ENCODE measurements at places on chromosomes 5 and 9.

DNA sequence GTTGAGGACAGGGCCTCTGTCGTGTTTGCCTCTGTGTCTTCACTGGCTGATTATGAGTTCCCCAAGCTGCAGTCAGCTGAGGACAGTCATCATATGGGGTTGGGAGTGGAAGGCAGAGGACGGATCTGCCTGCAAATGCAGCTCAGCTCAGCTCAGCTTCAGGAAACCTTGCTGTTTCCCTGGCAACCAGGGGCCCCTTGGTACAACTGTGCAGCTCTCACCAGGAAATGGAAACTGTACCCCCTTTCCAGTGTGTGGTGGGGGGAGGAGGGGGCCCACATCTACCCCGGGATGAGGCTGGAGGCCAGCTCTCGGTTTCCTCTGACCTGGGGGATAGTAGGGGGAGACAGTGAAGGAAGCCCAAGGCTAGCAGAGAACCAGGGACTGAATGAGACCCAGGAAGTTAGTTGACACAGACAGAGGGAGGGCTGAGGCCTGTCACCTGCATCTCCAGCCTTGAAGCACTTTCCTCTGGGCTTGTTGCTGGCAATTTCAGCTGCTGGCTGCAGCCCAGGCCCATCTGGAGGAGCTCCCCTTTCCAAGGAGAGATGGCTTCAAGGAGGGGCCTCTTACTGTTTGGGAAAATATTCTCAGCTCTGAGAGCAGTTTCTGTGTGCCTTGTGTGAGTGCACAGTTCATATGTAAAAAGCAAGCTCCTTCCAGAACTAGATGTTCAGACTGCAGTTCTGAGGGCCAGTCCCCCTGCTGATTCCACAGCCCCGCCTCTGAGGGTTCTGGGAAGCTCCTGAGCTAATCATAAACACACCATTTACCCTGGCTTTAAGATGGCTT is 6.9 kb downstream of the ANXA6 start:
- H3K36me3 ChIP-seq, result peaks cover 2% of the 10 kb centered on the region
- H3K27me3 ChIP-seq, result no peaks in the 10 kb centered on the region
- H3K27ac ChIP-seq, result no peak overlapping the region
- no peak for DNase-seq
- peaks cover 4% of the 10 kb centered on the region for H3K4me1 ChIP-seq
- no peak overlapping the region for H3K4me3 ChIP-seq

- no peaks in the 10 kb centered on the region for H3K36me3 ChIP-seq
- no peak overlapping the region for H3K27ac ChIP-seq
- H3K27me3 ChIP-seq, result no peaks in the 10 kb centered on the region
- H3K4me3 ChIP-seq, result no peak overlapping the region
- H3K4me1 ChIP-seq, result no peaks in the 10 kb centered on the region
Measured at GRCh38 chr9:16352791-16353401, 517.6 kb downstream of the BNC2 start.

DNA sequence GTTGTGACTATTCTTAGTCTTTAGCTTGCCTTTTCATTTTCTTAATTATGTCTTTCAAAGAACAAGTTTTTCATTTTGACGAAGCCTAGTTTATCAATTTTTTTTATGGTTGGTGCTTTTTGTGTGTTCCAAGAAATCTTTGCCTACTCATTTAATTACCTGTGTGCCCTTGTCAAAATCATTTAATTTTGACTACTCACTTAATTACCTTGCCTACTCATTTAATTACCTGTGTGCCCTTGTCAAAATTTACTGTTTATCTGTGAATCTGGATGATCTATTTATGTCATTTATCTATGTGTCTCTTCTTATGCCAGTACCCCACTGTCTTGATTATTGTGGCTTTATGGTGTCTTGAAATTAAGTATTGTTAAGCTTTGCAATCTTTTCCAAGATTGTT is 63.9 kb downstream of the MTAP start:
- DNase-seq, result no peak
- no peaks in the 10 kb centered on the region for H3K27me3 ChIP-seq
- H3K4me3 ChIP-seq, result no peak overlapping the region
- H3K4me1 ChIP-seq, result no peaks in the 10 kb centered on the region
- H3K27ac ChIP-seq, result no peak overlapping the region
- H3K36me3 ChIP-seq, result peaks cover 3% of the 10 kb centered on the region

DNA sequence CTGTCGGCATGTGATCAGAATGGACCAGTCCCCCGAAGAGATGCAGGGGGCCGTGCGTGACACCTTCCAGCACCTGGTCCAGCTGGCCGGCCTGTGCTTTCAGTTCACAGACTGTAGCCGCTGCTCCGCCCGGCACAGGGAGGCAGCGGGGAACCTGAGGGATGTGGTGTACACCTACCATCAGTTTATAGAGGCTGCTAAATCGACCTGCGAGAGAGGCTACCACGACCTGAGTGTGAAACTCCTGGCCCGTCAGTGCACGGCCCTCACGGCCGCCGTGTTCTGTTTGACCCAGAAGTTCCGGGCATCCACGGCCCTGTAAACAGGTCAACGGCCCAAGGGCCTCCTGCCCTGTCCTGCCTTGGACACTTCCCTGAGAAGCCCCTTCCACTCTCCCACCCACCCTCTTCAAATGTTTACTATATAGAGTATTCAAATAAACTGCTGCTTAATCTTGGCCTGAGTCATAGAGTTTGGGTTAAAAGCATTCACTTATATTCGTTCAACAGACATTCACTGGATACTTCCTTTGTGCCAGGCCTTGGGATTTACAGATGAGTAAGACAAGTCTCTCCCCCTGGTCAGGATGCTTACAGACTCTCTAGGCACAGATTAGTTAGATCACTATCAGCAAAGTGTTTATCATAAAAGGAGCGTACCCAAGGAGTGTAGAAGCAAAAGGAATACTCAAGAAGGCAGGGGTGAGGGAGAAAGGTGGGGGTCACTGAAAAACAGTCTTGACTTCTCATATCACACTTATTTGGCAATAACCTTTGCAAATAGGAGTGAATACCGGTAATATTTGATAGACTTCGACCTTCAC is 6.9 kb upstream of the TRMT10B start:
- DNase-seq, result no peak
- no peaks in the 10 kb centered on the region for H3K27me3 ChIP-seq
- H3K4me1 ChIP-seq, result no peaks in the 10 kb centered on the region
- H3K4me3 ChIP-seq, result no peak overlapping the region
- no peak overlapping the region for H3K27ac ChIP-seq

DNA sequence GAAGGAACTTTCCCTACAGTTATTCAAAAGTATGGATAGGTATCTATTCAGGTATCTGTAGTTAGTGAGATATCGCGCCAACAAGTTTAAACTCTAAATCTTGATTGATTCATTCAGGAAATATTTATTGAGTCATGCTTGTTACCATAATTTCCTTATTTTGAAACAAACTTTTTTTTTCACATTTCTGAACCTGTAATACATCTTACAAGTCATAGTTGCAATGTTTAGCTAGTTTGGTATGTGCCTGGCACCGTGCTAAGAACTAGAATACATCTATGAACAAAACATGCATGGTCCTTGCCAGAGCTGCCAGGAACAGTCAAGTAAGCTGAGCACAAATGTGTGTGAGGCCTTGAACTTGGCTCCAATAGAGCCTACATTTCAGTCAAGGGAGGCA is 226.4 kb downstream of the PCSK5 start:
- H3K27ac ChIP-seq, result no peak overlapping the region
- no peaks in the 10 kb centered on the region for H3K4me1 ChIP-seq
- no peak for DNase-seq
- no peaks in the 10 kb centered on the region for H3K36me3 ChIP-seq
- H3K27me3 ChIP-seq, result no peaks in the 10 kb centered on the region

DNA sequence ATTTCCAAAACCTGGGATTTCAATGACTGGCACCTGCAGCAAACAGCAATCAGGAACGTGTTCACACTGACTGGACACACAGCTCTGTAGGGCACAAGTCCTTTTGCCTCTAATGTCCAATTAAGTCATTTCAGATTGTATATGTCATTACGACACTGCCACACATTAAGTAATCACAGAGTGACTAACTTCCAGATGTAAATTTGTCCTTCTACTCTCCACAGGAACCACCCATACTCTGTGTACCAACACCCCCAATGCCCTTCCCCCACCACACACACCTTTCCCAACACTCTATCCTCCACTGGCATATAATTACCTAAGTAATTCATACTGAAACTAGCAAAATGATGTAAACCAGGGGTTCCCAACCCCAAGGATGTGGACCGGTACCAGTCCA is 30.5 kb downstream of the LARS1 start:
- H3K4me1 ChIP-seq, result no peaks in the 10 kb centered on the region
- H3K4me3 ChIP-seq, result no peak overlapping the region
- H3K36me3 ChIP-seq, result peaks cover 12% of the 10 kb centered on the region
- no peaks in the 10 kb centered on the region for H3K27me3 ChIP-seq
- no peak for DNase-seq

DNA sequence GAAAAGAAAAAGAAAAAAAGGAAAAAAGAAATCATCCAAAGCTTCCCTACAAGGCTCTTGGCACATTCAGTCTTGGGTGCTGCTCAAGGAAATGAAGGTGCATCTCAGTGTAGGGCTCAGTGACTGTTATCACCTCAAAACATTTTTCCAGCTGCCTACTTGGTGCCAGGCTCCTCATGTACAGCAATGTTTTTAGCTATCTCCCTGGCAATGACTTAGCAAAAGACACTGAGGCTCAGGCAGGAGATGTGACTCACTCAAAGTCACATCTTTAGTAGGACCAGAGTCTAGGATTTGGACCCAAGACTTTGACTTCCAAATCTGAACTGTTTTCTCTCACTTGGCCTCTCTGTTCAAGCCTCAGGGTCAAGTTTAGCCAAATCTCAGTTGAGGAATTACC is 264.2 kb downstream of the CRB2 start:
- H3K4me1 ChIP-seq, result peaks cover 6% of the 10 kb centered on the region
- H3K27ac ChIP-seq, result no peak overlapping the region
- H3K27me3 ChIP-seq, result no peaks in the 10 kb centered on the region
- no peak for DNase-seq
- no peak overlapping the region for H3K4me3 ChIP-seq

GRCh38 chr5:131751506-131751905 is 45.3 kb downstream of the FNIP1 start:
- DNase-seq, result no peak
- no peaks in the 10 kb centered on the region for H3K4me1 ChIP-seq
- H3K27me3 ChIP-seq, result no peaks in the 10 kb centered on the region
- no peaks in the 10 kb centered on the region for H3K36me3 ChIP-seq

- H3K4me3 ChIP-seq, result no peak overlapping the region
- H3K36me3 ChIP-seq, result no peaks in the 10 kb centered on the region
- DNase-seq, result no peak
- H3K4me1 ChIP-seq, result no peaks in the 10 kb centered on the region
- no peaks in the 10 kb centered on the region for H3K27me3 ChIP-seq
- H3K27ac ChIP-seq, result no peak overlapping the region
Measured at GRCh38 chr5:67272453-67273130, 76.0 kb upstream of the CD180 start.

- no peaks in the 10 kb centered on the region for H3K4me1 ChIP-seq
- H3K27ac ChIP-seq, result no peak overlapping the region
- H3K4me3 ChIP-seq, result no peak overlapping the region
- H3K36me3 ChIP-seq, result no peaks in the 10 kb centered on the region
- no peak for DNase-seq
Measured at GRCh38 chr5:2282893-2283292, 400.2 kb upstream of the IRX4 start.

DNA sequence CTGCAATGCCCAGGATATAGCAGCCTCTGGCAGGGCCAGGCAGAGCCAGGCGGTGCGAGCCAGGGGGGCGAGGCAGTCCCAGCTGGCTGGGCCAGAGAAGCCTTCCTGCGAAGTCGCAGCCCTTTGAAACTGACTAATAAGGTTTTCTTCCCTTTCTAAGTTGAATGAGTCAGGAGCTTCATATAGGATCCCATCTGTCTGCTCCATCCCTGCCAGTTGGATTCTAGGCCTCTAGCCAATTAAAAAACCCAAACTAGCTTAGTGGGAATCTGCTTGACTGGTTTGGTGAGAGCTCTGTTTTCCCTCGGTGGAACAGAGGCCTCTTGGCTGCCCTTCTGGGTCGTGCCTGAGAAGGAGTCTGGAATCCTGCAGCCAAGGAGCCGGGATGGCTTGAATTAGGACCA is 70.1 kb upstream of the RAPGEF1 start:
- no peaks in the 10 kb centered on the region for H3K36me3 ChIP-seq
- DNase-seq, result no peak
- H3K27me3 ChIP-seq, result no peaks in the 10 kb centered on the region
- no peak overlapping the region for H3K27ac ChIP-seq
- no peak overlapping the region for H3K4me3 ChIP-seq
- peaks cover 13% of the 10 kb centered on the region for H3K4me1 ChIP-seq

GRCh38 chr5:151553130-151553670 is 37.9 kb downstream of the FAT2 start:
- H3K36me3 ChIP-seq, result no peaks in the 10 kb centered on the region
- H3K4me1 ChIP-seq, result no peaks in the 10 kb centered on the region
- no peak overlapping the region for H3K27ac ChIP-seq
- H3K4me3 ChIP-seq, result no peak overlapping the region

DNA sequence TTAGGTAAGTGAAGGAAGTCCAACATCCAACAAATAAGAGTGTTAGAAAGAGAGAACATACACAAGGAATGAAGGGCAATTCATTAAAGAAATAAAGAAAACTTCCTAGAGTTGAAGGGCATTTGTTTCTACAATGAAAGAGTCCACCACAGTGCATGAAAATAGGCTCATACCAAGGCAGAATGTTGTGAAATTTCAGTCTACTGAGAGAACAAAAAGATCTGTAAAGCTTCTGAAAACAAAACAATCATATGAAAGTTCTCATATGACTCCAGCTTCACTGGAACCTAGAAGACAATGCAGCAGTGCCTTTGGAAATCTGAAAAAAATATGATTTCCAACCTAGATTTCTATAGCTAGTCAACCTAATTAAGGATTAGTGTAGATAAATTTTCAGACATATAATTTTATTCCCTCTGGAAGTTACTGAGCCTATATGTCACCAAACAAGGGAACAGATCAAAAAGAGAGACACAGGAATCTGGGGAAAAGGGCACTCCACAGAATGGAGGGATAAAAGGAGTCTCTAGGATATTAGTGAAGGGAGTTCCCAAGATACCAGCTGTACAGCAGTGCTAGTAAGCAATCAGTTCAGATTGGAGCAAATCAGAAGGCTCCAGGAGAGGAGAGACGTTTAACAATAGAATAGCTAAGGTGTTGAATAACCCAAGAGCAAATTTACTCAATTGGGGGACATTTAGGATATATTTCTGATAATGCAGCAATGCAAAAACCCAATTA is 5.8 kb downstream of the C5orf58 start:
- H3K36me3 ChIP-seq, result no peaks in the 10 kb centered on the region
- no peak overlapping the region for H3K27ac ChIP-seq
- no peak overlapping the region for H3K4me3 ChIP-seq
- DNase-seq, result no peak
- H3K27me3 ChIP-seq, result no peaks in the 10 kb centered on the region

DNA sequence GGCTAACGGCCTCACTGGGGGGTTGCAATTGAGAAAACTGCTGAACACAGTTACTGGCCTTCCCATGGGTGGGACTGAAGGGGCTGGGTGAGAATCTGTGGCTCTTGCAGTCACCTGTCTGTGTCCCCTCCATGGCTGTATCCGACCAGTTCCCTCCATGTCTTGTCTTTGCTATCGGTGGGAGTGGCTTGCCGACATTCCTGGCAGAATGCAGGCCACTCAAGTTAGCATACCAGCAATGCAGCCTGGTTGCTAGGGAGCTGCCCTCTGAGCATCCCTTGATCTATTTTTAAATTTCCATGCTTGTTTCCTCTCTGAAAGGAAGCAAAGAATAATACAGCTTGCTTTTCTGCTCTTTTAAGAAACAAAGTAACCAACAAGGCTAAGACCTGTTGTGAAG is 1509.7 kb upstream of the WWC1 start:
- no peak overlapping the region for H3K27ac ChIP-seq
- H3K27me3 ChIP-seq, result no peaks in the 10 kb centered on the region
- H3K36me3 ChIP-seq, result peaks cover 2% of the 10 kb centered on the region
- no peaks in the 10 kb centered on the region for H3K4me1 ChIP-seq

GRCh38 chr9:137029058-137029936 is 1.3 kb upstream of the ABCA2 start:
- H3K4me1 ChIP-seq, result peaks cover 2% of the 10 kb centered on the region
- H3K4me3 ChIP-seq, result no peak overlapping the region
- no peak overlapping the region for H3K27ac ChIP-seq

All from iPS DF 6.9 (cell line).